ENCODE measurements at places on chromosomes 3 and 15.

- no peak for DNase-seq
Measured at GRCh38 chr3:87191641-87192040, 35.5 kb upstream of the CHMP2B start.

DNA sequence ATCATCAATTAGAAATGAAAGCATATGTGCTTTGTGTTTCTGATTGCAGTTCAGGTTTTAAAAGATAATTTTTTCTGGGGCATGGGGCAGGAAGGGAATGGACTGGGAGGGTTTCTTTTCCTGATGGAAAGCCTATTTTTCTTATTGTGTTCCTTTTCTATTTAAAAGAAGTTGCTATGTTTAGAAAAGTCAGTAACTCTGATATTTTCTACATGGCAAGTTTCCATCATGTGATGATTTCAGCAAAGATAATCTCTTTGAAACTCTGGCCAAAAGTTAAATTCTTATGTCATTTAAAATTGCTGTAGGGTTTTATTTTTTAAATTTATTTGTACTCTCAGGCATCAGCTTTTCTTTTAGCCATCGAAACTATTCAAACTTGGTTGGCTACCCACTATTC lies 601.2 kb downstream of the FOXP1 start:
- no peak for DNase-seq

GRCh38 chr15:47972738-47973137 lies 148.1 kb upstream of the SLC24A5 start:
- DNase-seq, result no peak

GRCh38 chr3:59970376-59970775 lies 920.6 kb upstream of the CFAP20DC start:
- no peak for DNase-seq

DNA sequence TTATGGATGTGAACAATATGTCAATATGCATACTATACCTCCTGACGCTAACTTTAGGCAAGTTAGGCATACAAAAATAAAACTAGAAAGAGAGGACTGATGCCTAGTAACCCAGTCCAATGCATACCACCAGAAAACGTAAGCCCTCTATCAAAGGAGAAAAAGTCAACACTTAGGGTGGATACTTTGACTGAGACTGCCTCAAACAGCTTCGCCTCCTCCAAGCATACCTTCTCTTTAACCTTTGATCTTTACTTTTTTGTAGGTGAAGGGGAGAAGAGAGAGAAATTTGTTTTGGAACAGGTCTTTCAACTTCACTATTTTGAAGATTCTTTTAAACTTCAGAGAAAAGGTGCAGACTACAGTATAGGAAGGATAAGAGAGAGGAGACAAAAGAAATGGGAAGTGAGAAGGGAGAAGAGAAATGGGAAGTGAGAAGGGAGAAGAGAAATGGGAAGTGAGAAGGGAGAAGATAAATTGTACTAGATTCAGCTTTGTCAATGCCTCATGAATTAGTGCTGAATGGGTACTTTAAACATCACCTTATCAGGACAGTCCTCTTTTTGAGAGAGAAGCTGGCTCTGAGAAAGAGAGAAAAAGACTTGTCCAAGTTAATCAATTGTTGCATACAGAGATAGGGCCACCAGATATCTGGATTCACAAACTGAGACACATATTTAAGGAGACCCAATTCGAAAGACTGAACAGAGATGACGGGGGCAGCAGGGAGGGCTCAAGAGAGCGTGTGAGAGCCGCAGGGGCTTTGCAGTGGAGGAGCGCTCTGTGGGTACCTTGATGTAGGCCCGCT lies 1.0 kb downstream of the P3H2 start:
- DNase-seq, result no peak

DNA sequence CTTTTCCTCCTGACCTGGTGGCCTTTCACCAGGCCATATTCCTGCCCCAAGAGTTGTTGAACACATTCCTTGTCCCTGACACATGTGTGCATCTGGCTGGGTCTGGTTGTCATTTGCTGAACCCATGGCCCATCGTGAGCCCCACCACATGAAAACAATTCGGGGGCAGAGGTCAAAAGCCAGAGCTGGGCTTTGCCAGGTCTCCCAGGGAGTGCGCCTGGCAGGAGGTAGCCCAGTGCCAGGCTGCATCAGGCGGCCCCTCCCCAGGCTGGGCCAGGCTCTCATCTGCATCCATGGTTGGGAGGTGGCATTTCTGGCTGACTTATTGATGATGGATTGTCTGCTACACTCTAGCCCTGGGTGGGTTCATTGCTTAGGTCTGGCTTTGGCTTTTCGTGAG lies 30.9 kb downstream of the SPSB4 start:
- no peak for DNase-seq

GRCh38 chr15:64443747-64444621 lies 16.4 kb upstream of the ZNF609 start:
- DNase-seq, result no peak

- DNase-seq, result no peak
Measured at GRCh38 chr3:112640930-112641801, at the start of gene CCDC80. Gene CCDC80 (minus strand): TSS chr3:112641143. CDS start chr3:112639905, 1,238 bp downstream.

DNA sequence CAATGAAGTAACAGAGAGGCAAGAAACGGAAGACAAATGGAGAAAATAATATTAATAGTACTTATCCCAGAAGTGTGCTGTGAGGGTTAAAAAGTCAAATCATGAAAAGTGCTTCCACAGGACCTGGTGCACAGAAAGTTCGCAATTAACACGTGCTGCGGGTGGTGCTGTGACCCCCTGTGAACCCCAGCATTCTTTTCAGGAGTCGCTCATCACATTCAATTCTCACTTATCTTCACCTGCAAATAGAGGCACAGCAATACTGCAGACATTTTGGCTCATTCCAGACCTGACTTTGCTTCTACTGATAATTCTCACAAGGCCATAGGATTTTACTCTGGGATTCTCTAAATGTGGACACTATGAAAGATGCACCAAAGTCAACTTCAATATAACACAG lies 584.4 kb downstream of the GRM7 start:
- DNase-seq, result no peak

GRCh38 chr3:31379598-31379997 lies 153.1 kb upstream of the STT3B start:
- DNase-seq, result no peak

GRCh38 chr3:132368515-132368914 lies 48.8 kb upstream of the DNAJC13 start:
- DNase-seq, result no peak

- no peak for DNase-seq
Measured at GRCh38 chr3:125078951-125079674, 23.3 kb upstream of the HEG1 start.

- no peak for DNase-seq
Measured at GRCh38 chr3:135528413-135529015, 437.0 kb upstream of the PPP2R3A start.

- DNase-seq, result no peak
Measured at GRCh38 chr3:183854318-183855035, 29.1 kb upstream of the MAP6D1 start.

- DNase-seq, result no peak
Measured at GRCh38 chr15:66852064-66852905, 150.2 kb downstream of the SMAD6 start.

- no peak for DNase-seq
Measured at GRCh38 chr15:40046721-40047414, 7.9 kb upstream of the SRP14 start.

- no peak for DNase-seq
Measured at GRCh38 chr3:65507437-65507836, 531.3 kb downstream of the MAGI1 start.

DNA sequence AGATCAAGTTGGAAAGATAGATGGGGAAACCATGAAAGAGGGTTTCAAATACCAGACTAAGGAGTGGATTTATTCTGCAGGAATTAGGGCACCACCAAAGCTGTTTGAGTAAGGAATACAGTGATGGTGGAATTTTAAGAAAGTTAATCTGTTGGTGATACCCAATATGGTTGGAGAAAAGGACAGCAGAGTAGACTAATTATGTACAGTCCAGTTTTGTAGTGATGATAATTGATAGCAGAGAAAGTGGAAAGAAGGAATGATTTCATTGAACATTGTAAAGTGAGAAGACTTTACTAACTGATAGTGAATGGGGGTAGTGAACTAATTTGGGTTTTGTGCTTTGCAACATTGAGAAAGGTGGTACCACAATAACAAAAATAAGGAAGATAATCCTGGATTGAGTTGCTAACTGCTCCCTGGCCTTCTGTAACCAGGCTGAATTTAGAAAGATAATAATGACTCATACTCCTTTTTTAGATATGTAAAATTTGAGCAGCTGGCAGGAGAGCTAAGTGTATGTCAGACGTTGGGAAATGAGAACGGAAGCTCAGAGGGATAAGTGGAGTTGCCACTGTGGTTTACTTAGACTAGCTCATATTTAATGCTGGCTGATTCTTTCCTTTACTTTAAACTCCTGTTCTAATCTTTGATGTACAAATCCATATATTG lies 16.9 kb downstream of the TCAIM start:
- peak; percentile 8 for DNase-seq

GRCh38 chr3:194865061-194865460 lies 179.4 kb downstream of the FAM43A start:
- DNase-seq, result no peak

DNA sequence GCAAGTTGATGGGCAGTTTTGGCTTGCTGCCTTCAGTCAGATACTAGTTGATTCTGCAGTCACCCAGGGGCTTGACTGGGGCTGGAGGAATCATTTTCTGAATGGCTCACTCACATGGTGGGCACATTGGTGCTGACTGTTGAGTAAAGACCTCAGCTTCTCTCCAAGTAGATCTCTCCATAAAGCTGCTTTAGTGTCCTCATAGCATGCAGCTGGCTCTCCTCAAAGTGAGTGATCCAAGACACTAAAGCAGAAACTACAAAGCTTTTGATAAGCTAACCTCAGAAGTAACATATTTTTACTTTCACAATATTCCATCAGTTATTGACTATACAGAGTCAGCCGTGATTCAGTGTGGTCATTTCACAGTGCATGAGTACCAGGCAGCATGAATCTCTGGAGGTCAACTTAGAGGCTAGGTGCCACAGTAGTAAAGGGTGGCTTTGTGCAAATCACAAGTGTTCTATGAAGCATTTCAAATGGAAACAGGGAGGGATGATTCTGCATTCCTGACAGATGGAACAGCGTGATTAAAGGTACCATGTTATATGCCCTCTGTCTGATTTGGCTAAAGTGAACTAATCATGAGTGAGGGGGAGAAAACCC lies 24.3 kb upstream of the ATP8B4 start:
- no peak for DNase-seq

DNA sequence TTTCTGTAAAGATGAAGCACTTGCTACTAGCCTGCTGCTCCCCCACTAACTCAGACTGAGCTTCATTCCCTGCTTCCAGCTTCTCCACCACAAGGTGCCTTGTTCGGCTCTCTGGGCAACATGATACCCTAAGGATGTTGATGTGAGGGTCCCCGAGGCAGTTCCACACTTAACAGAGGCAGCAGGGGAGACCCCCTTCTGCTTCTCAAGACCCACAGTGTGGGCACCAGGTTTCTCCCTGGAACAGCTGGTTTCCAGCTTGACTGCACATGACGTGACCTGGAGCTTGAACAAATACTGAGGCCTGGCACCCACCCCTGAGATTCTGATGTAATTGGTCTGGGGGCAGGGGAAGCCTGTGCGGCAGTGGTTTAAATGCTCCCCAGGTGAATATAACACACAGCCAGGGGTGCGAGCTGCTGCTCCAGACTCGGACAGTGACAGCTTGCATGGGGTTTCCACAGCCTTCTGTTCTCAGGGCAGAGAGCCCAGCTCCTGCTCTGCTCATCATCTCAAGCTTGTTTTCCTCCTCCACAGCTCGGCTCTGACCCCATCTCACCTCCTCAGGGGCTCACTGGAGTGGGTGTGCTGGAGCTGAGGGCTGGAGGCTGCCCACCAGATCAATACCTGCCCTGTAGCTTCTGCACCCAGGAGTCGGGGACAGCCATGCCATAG lies 95.0 kb upstream of the HACD2 start:
- no peak for DNase-seq

- no peak for DNase-seq
Measured at GRCh38 chr15:91412138-91412928, 312.3 kb downstream of the SV2B start.

DNA sequence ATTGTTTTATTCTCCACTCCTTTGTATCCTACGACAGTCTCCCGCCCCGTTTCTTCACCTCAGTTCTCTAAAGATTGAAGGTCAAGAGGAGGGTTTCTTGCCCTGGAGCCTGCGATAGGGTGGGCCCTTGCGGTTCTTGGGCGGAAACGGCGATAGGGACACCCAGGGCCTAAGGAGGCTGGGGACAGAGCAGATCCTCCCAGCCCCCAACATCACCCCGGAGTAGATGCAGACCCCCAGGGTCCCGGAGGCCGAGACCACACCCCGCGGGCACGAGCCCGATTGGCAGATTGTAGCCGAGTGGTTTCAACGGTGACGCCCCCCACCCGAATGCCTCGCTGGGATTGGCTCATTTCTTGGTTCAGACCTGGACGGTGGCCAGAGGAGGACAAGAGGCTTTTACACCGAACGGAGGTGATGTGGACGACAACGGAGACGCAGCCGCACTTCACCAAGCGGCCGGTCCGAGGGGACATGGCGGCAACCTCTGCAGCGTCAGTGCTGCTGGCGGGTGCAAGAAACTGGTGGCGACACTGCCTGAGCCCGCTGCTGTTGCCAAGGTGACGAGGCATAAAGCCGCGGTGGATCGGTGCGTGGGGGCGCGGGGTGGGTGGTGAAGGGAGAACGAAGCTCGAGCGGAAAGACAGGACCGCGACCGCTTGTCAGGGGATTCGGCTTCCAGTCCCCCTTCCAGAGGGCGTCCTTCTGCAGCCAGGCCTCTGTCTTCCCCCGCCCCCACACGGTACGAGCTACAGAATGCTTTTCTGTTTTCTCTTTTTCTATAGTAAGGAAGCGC lies 19.0 kb upstream of the MCF2L2 start:
- peak; percentile 48 for DNase-seq

GRCh38 chr3:17967111-17967510 lies 224.7 kb upstream of the TBC1D5 start:
- DNase-seq, result no peak

Data from thoracic aorta (tissue), 2 donors.